ENCODE measurements at places on chromosomes 12 and 14.

GRCh38 chr14:100299238-100299560 is 7.0 kb downstream of the SLC25A29 start:
- DNase-seq, result no peak

GRCh38 chr12:25502118-25502517 is 51.0 kb downstream of the LMNTD1 start:
- DNase-seq, result no peak

GRCh38 chr12:27455589-27455988 is 9.1 kb downstream of the SMCO2 start:
- no peak for DNase-seq

- no peak for DNase-seq
Observed at GRCh38 chr12:11758087-11758486, 108.6 kb downstream of the ETV6 start.

GRCh38 chr14:102985665-102986064 is 63.2 kb downstream of the AMN start:
- no peak for DNase-seq

GRCh38 chr12:65965358-65965757 is 141.1 kb downstream of the HMGA2 start:
- no peak for DNase-seq

DNA sequence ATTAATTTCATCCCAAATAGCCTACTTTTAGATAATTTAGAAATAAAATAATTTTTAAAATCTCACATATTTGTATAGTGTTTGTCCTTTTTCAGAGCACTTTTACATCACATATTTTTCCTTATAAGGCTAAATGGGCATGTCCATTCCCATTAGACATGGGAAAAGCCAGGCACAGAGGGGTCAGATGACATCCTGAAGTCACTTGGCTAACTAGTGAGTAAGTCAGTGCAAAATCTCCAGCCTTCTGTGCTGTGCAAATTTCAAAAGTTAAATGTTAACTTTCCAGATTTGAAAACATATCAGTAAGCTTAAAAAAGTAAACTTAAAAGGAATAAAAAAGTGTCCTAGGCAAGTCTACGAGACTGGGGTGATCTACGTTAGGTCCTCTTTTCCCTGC is 117.4 kb downstream of the EMP1 start:
- DNase-seq, result no peak

DNA sequence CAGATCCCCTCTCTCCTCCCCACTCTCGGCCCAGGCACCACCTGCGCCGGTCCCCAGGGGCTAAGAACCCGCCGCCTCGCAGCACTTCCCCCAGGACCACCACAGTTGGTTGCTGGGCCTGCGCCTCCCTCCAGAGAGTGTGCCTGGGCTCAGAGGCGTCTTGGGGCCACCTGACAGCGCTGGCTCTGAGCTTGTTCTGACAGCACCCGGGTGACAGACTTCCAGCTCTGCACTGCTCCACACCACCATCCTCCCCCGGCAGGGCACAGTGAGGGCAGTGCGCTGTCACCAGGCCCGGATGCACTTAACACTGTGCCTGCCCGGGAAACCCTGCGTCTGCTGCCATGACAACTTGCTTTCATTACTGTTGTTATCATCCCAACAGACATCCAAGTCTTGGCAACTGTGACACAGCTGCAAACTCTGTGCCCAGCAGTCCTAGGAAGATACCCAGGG is 6.6 kb downstream of the BRF1 start:
- DNase-seq, result peak; percentile 83

- no peak for DNase-seq
Observed at GRCh38 chr14:70616646-70617045, 16.2 kb upstream of the MED6 start.

DNA sequence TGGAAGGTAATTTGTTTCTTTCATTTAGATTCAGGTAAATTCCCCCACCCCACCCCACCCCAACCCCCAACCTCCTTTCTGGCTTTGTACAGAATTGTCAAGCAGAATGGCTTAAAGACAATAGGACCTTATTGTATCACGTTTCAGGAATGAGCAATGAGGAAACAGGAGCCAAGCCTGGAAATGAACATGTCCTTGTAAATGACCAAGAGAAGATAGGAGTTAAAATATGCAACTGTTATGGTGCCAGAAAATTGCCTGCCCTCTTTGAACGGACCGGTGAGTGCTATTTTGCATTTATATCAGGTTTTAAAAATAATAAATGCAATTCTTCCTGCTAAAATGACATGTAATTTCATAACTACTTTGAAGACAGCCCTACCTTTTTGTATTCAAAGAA is 141.6 kb upstream of the PELI2 start:
- DNase-seq, result no peak

GRCh38 chr14:23409966-23410635 is 2.0 kb upstream of the MYH6 start:
- no peak for DNase-seq

- DNase-seq, result peak; percentile 37
Observed at GRCh38 chr14:24411443-24412389, 12.9 kb downstream of the NYNRIN start.

GRCh38 chr12:121217063-121217462 is 7.1 kb downstream of the P2RX4 start:
- no peak for DNase-seq

DNA sequence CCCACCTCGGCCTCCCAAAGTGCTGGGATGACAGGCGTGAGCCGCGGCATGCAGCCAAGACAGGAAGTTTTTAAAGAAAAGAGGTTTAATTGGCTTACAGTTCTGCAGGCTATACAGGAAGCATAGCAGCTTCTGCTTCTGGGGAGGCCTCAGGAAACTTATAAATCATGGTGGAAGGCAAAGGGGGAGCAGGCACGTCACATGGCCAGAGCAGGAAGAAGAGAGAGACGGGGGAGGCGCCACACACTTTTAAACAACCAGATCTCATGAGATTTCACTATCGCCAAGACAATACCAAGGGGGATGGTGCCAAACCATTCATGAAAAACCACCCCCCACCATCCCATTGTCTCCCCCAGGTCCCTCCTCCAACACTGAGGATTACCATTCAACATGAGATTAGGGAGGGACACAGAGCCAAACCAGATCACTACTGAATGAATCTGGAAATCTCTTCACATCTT is 14.1 kb downstream of the CCDC63 start:
- DNase-seq, result no peak

DNA sequence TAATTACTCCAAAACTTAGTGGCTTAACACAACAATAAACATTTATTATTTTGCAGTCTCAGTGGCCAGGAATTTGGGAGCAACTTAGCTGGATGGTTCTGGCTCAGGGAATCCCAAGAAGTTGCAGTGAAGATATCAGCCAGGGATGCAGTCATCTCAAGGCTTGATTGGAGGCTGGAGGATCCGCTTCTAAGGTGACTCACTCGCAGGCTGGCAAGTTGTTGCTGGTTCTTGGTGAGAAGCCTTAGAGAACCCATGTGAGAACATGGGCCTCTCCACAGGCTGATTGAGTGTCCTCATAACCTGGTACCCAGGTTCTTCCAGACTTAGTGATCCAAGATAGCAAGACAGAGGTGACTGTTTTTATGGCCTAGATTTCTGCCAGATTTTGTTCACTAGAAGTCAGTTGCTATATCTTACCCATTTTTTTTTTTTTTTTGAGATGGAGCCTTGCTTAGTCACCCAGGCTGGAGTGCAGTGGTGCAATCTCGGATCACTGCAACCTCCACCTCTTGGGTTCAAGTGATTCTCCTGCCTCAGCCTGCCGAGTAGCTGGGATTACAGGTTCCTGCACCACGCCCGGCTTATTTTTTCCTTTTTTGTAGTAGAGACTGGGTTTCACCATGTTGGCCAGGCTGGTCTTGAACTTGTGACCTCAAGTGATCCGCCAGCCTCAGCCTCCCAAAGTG is 32.5 kb downstream of the BRMS1L start:
- no peak for DNase-seq

GRCh38 chr12:108620236-108620879 is 13.3 kb downstream of the SELPLG start:
- no peak for DNase-seq

DNA sequence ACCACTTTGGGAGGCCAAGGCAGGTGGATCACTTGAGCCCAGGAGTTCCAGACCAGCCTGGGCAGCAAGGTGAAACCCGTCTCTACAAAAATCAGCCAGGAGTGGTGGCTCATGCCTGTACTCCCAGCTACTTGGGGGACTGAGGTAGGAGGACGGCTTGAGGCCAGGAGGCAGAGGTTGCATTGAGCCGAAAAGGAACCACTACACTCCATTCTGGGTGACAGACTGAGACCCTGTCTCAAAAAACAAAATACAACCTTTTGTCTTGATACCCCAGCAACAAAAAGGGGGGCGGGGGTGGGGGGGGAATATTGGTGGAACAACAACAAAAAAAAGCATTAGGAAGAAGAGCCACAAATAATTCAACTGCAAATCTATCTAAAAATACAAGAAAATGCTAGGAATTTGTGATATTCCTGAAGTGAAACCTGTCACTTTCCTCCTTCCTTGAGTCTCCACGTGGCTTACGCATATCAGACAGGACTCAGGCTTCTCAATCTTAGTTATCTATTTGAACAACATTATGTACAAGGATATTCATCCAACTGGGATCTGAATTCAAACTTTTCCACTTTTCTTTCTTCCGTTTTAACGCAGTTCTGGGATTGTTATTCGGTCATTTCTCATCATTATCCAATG is 1.3 kb downstream of the R3HDM2 start:
- DNase-seq, result no peak

- DNase-seq, result peak; percentile 30
Observed at GRCh38 chr12:75814851-75815754, 216.5 kb downstream of the PHLDA1 start.

- no peak for DNase-seq
Observed at GRCh38 chr12:26335651-26336050, 140.3 kb downstream of the SSPN start.

Data from activated CD4-positive, alpha-beta T cell treated with anti-CD3 and anti-CD28 coated beads, Interleukin-10, Interleukin-2, amounts not matched to agents 100 ng/mL and 50 ng/mL, durations not matched to agents 16 hours and 8 hours (primary cell).